Upper lobe of right lung (tissue), 1 donor: ENCODE measurements at places on chromosomes 12 and 14. TPM values are rescaled to one million over a fixed set of nuclear protein-coding genes. Genes with fewer than 3 reads are reported as not detected.

CAPZA3 gene
- not detected for total RNA-seq

COA8 gene
- 29.7 TPM for total RNA-seq

- DNase-seq: no peak
Observed at GRCh38 chr12:77847060-77847541, 16.4 kb downstream of the NAV3 start.

GRCh38 chr14:104863923-104864266, 1.2 kb upstream of the CEP170B start:
- DNase-seq: no peak

PCED1B gene
- total RNA-seq: 7.6 TPM

C12orf54 gene
- not detected for total RNA-seq

CLEC1B gene
- not detected for total RNA-seq

DNA sequence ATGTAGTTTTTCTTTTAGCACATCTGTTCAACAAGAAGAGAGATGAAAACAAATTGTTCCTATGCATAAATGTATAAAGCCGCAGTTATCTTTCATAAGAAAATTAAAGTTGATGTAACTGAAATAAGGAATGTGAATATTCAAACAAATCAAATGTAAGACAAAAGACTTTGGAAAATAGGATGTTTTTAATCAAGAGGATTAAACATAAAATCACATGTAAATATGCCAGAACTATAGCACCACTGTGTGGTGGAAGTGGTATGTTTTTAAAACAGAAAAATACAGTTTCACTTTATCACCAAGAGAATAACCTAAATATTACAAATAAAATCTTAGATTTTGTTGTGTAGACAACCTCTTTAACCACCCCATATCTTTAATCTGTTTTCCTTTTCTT, 40.4 kb downstream of the CAPS2 start:
- no peak for DNase-seq

DNA sequence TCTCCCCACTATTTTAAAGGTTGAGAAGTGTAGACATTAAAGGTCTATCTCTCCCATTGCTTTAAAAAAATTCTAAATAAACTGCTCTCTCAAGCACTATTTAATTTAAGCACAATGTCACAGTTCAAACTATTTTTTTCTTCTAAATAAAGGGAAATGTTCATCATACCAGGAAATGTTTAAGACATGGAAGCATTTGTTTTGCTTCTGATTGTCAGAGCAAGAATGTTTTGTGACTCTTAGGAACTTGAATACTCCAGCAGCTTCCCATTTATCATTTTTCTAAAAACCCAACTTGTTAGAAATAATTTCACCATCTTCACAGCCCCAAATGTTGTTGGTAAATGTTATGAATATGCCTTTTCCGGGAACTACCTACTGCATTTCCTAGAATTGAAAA, 121.8 kb upstream of the NTF3 start:
- no peak for DNase-seq

DNA sequence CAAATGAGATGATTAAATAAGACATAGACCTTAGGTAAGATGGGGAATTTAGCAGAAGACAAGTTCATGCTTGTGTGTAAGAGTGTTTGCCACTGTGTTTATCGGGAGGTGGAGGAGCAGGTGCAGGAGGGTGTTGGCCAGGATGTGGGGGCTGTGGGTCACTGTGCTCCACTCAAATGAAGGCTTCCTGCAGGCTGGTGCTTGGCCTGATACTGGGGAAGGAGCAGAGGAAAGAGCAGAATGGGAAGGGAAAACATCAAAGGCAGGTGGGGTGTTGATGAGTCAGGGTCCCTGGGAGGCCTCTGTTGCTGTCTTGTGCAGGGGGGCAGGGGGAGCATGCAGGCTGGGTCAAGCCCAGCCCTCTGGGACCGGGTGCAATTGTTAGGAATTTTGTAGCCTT, 126.5 kb downstream of the TSPAN9 start:
- no peak for DNase-seq

RHOJ gene
- 38.6 TPM for total RNA-seq

NEUROD4 gene
- total RNA-seq: not detected

PZP gene
- 0.67 TPM for total RNA-seq

DNA sequence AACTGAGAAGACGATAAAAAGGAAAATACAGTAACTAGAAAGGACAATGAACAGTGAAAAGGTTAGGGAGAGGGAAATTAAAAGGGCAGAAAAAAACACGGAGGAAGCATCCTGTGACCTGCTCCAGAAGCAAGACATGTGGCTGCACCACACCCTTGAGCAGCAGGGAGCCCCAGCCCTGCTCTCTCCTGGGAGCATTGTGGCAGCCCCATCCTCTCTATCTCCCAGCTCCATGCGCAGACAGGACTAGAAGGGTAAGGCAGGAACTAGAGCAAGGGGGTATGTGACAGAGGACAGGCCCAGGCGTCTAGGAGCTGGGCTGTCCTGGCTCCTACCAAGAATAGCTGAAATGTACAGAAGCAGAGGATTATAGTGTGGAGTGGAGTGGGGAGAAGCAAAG, 38.6 kb upstream of the SMUG1 start:
- no peak for DNase-seq

GRCh38 chr12:111653596-111653995, 32.2 kb downstream of the BRAP start:
- DNase-seq: no peak

OR10G3 gene
- not detected for total RNA-seq

GRCh38 chr14:101707068-101707842, 54.3 kb upstream of the PPP2R5C start:
- no peak for DNase-seq

GRCh38 chr14:29077916-29078315, 311.3 kb downstream of the FOXG1 start:
- no peak for DNase-seq

DNA sequence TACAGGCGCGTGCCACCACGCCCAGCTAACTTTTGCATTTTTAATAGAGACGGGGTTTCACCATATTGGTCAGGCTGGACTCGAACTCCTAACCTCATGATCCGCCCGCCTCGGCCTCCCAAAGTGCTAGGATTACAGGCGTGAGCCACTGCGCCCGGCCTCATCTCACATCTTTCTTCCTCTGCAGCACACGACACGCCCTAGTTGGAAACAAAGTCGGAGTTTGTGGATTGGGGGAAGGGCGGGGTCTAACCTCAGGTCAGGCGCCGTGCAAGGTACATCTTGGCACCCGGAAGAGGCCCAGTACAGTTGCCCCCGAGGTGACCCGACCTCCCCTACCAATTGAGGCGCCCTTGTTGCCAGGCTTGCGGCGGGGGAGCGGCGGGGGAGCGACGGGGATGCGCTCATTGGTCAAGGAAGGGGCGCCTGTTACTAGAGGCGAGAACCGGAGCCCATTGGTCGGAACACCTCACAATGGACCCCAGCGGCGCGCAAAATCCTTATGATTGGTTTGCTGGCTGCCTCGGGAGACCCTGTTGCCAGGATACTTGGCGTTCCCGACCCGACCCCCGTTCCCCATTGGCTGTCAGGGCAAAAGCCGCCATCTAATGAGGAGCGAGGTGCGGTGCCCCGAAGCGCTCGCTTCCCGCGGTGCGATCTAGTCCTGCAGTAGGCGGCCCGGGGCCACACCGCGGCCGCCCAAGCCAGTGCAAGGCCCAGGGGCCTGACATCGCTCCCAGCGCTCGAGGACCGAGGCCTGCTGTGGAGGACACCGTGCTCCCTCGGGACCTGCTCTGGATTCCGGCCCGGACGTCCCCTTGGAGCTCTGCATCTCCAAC, at the start of gene REC8:
TSS of gene REC8 (plus strand) at position 659 of the 839 bp plus-strand sequence. CDS start 473 bp downstream, outside the sequence.
- DNase-seq: peak; percentile 85

GRCh38 chr12:77166696-77167095, 101.3 kb upstream of the E2F7 start:
- DNase-seq: no peak

ARG2 gene
- total RNA-seq: 2.0 TPM

REP15 gene
- 4.5 TPM for total RNA-seq

DNA sequence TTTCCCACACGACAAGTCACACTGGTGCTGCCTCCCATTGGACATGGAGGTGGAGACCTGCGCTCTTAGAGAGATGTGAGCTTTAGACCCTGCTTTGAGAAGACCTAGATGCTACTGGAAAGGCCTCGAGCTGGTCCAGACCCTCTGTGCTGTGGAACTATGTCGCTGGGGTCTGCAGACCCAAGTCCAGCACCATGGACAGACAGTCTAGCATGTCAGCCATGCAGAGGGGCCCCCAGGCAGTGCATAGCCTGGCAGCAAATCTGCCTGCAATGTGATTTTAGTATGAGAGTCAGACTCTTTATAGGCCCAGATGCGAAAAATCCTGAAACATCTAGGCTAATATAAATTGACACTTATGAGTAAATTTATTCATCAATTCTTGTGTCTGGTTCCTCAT, 141.5 kb downstream of the NTF3 start:
- DNase-seq: no peak

DNA sequence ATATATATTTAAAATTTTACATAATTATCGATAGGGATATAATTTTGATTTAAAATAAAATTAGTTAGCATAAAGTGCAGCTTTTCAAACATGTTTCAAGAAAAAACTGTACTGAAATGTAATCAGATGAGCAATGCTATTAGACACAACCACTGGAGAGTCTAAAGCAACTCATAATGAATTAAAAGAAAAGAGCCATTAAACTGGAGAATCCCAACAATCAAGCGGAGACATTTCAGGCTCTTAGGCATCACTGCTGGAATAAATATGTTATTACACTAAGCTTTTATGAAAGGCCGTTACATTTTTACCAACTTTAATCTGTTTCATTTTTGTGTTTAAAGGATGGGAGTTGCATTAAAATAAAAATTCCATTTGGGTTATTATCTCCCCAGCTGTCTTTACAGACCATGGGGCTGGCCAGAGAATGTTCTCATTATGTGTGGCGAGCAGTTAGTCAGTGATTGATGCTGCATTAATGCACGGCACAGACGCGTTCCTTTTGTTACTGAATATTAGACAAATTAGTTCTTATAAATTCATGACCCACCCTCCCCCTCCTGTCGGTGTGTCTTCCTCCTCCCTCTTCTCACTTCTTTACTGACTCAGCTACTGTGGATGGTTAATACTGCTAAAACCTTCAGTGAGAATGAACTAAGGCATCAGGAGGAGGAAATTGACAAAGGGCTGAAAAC, 156.8 kb downstream of the PDZRN4 start:
- DNase-seq: no peak

DNA sequence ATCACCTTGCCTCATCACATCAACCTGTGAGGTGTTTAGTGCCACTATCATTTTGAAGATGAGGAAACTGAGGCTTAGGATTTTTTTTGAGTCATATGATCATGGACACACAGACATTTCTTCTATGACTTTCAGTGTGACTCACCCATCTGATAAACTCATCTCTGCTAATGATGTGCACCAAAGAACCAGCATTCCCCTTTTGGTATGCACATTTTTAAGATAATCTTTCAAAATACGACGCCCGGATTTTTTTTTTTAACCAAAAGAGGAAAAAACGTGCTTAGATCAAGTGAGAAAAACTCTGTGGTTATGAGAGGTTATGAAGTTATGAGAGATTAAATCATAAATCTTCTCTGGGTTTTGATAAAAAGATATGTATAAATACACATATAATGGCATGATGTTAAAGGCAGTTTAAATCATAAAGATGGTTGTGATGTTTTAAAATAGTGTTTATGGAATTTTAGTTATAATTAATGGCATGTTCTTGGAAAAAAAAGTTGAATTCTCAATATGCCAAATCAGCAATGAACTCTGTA, 948.1 kb downstream of the TMTC2 start:
- DNase-seq: no peak

GRCh38 chr12:80186727-80187217, 87.4 kb downstream of the OTOGL start:
- no peak for DNase-seq

PIANP gene
- 0.20 TPM for total RNA-seq

DNA sequence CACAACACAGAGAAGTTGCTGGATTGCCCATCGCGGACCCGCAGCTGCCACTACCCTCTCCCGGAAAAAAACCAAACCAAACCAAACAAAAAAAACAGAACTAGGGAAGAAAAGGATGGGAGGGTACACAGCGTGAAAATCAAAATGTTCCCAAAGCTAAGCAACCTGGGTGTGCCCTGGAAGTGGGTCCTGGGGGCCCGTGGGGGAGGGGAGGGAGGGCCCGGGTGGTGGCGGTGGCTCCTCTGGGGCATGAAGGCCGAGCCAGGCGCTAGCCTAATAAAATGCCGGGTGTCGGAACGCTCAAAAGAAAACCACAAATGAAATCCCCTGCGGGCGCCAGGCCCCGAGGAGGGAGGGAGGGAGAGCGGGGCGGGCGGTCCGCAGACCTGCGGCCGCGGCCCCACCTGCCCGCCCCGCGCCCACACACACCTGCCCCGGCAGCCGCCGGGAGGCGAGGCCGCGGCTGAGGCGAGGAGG, 787 bp downstream of the HECTD4 start:
- no peak for DNase-seq

GLT1D1 gene
- 3.5 TPM for total RNA-seq

GRCh38 chr14:105531894-105532623, 5.7 kb downstream of the TMEM121 start:
- DNase-seq: peak; percentile 63

IFNG-AS1 gene
- total RNA-seq: not detected

DNA sequence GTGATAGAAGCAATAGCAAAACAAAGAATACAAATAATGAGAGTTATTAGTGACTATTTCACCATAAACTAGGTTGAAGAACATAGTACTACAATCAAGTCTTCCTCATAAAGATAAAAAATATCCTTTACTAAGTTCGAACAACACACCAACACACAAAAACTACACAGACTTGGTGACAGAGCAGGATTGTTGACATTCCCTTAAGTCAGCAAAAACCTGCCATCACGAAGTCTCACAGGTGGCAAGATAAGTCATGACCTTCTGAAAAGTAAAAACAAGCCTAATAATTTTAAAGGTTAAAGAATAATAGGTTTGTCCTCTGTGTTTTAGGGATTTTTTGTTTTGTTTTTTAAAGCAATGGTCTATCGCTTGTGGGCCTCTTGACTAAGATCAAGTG, 173.0 kb downstream of the SEC23A start:
- DNase-seq: no peak

DNA sequence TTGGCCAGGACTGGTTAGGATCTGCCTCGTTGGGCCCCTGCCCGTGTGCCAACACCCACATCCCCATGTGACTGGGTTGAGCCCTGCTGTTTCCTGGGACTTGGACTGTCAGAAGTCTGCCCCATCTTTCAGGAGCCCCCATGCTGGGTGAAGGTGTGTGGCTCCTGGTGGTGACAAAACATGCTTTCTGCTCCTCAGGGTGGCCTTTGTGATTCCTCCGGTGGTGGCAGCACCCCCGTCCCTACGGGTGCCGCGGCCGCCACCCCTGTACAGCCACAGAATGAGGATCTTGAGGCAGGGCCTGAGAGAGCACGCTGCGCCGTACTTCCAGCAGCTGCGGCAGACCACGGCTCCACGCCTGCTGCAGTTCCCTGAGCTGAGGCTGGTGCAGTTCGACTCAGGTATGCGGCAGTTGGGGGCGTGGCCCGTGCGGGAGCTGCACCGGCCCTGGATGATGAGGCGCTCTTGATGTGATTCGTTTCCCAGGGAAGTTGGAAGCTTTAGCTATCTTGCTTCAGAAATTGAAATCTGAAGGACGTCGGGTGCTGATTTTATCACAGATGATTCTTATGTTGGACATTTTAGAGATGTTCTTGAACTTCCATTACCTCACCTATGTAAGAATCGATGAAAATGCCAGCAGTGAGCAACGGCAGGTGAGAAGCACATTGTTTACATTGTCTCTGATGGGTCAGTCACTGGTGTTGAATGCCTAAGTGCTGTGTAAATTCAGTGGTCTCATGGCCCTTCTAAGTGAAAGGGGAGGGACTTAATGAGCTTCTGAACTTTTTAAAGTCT, 80.0 kb downstream of the EP400 start:
- no peak for DNase-seq
